Inflammatory macrophage treated with lipopolysaccharide for 1 hour (primary cell): ENCODE measurements at places on chromosomes 7 and 10.

DNA sequence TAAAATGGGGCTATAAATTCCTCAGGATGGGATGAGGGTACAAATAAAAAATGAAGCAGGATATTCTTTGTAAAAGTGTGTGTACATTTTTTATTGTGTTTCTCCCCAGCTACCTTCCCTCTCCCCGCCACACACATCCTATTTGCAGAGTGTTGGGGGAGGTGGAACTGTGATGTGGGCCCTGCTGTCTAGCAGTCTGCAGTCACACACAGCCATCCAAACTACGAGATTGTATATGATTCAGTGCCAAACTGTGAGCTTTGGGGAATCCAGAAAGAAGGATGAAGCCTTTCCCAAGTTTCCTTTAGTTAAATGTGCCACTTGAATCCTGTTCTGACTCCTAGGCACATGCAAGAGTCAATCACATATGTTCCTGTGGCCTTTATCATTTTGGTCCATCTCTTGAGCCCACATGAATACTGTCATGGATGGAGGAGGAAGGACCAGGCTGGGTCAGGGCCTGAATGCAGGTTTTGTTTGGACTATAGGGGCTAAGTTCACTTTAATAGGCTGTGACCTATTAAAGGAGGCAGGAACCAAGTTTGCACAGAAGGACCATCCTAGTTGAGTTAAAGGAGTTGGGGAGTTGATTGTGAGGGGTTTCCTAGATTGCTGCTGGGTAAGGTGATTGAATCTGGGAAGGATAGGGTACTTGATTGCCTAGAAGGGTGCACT lies 1.1 kb upstream of the SEMA4G start:
- DNase-seq, result no peak

GRCh38 chr10:93695740-93696139 lies 6.7 kb downstream of the FRA10AC1 start:
- DNase-seq, result no peak

DNA sequence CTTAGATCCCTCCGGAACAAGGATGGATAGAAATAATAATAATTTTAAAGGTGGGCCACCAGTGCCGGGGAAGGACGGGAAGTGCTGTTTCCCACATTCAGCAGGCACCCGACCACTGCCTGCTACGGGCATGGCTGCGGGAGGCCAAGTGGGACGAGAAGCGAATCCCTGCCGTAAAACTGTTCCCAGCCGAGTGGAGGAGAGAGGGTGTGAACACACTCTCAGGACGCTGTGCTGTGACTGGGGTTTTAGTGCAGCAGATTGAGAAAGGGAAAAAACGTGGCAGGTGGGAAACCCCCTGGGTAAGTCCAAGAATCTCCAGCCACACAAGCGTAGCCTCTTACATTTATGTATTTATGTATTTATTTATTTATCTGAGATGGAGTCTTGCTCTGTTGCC lies 158.8 kb downstream of the DNAJB6 start:
- no peak for DNase-seq

DNA sequence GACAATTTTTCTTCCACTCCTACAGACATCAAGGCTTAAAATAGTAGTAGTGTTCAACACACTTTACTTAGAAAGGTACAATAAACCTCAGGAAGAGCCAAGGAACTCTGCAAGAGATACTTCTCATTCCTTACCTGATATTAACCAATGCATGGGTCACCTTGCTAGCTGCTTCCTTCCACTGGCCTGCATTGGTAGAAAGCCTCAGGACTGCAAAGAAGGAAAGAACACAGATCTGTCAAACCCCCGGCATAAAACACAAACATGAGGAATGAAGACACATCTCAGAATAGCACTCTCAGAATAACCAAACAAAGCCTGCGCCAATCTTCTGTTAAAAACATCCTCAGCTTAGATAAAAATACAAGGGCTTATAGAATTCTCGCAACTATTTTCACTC lies 96.1 kb upstream of the KCNIP2 start:
- no peak for DNase-seq

- no peak for DNase-seq
These were observed 27.7 kb downstream of the CDK6 start for GRCh38 chr7:92808635-92809034.

DNA sequence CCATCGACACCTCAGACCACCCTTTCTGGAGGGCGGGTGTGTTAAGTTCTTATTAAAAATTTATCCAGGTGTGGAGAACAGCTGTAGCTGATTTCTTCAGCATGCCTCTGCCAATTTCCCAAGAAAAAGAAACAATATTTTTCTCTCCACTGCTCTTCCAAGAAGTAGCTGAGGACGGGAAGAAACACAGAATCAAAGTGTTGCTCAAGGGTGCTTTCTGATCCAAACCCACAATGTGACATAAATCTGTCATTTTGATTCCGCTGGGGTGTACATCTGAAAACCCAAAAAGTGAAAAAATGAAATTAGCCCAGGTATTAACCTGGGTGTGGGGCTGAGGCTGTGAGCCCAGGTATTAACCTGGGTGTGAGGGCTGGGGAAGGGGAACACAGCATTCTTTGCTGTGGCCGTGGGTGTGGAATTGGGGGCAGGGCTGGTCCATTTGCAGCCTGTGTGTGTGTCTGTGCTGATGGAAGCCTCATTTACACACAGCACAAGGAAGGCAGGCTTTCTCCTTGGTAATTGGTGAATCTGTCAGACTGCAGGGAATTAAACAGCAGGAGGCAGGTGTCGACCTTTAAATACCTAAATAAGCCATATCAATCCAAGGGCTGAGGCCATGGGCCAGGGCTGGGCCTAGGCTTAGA lies 48.4 kb upstream of the CCDC3 start:
- DNase-seq, result no peak

DNA sequence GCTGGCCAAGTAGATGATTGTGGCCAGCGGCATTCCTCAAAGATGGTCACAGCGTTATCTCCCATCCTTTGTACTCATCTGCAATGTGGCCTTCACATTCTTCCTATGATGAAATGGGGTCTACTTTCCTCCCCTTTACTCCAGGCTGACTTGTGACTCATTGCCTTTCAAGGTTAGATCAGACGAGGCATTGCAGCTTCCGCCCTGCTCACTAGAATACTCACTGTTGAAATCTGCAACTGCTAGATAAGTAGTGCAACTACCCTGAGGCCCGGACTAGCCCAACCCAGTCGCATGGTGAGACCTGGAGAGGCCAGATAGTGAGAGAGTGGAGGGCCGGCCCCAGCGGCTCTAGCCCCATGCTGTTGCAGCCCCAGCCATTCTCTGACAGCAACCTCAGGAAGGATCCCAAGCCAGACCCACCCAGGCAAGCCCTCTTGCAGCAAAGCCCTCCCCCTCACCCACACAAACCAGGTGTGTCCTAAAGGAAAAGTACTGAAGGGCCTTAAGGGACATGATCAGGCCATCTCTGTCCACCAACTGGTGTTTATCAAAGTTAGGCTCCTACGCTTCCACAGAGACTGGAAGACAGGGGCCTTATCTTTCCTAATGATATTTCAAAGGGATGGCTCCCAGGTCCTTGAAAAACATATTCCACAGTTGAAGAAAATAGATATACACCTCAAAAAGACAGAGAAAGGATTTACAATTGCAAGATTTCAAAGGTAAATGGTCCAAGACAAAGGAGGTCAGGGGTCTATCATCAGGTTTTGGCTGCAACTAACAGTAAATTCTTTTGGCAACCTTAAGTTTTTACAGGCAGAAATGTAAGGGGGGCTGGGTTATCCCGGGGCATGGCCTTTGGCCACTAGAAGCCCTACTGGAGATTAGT lies 107.2 kb upstream of the TRIM24 start:
- DNase-seq, result no peak

GRCh38 chr10:62858364-62858763 lies 42.2 kb upstream of the EGR2 start:
- DNase-seq, result no peak

GRCh38 chr7:54360075-54360840 lies 181.9 kb upstream of the VSTM2A start:
- no peak for DNase-seq

GRCh38 chr7:128200376-128200775 lies 40.7 kb upstream of the LEP start:
- DNase-seq, result no peak

DNA sequence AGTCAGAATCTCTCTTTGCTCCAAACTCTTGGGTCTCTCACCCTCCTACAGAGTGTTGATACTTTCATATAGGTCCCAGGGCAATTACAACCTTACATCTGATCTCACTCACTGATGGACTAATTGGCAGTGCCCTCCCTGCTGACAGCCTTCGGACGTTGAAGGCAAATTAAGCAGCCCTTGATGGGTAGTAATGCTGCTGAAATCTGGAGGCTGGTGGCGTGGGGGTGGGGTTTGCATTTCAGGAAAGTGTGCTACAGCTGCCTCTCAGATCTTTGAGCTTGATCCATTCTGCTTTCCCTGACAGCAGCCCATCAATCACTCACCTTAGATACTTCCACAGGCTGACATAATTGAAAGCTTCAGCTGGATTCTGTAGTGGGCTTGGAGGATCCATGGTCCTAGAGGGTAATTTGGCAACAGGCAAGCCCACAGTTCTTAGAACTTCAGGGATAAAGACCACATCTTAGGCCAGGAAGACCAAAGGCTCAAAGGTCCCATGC lies 349.1 kb upstream of the PODXL start:
- DNase-seq, result no peak

DNA sequence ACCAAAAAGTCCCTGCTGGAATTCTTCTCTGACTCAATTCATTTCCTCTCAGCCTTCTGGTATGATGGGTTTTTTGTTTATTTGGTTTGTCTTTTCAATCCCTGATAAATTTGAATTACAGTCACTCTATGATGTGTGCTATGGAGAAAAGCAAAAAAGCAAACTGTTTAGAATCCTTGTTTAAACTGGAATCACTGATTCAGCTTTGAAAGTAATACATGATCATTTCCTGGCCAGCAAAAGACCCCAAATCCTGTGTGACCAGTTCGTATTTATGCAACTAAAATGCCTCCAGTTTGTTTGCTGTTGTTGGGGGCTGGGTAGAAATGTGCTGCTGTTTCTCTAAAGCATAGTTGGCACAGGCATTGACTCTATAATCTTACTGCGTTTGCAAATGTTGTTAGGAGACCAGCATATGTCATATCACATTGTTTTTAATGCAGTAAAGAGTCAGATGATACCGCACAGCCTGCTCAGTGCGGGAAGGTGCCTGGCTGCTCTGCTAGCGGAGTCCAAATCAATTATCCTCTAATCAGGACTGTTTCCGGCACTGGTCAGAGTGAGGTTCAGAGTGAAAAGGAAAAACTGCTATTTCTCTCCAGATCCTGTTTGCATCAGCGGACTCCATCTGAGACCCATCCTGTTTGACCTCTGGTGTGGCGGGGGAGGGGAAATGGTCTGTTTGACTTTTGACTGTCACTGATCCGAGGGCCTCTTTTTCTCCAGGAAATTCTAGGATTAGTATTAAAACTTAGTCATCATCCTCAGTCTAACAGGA lies 40.6 kb upstream of the ADD3 start:
- DNase-seq, result no peak

DNA sequence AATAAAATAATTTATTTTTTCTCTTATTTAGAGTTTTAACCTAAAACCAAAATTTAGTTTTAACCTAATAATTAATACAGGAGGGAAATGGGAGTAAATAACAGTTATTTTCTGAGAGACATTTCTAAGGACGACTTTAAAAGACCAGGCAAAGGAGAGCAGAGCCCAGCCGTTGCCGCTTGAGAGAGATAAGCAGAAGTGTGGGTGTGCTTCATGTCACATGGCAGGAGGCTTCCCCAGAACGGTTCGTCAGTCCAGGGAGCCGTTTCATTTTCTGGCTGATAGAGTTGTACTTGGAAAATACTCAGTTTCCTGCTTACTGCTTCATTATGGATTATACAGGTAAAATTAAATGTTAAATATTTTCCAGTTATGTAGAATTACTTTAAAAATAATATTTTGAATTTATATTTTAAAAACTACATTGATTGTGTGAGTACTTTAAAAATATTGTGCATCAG lies 61.4 kb downstream of the ST7 start:
- DNase-seq, result peak; percentile 70

GRCh38 chr7:35253460-35253709 lies 515 bp downstream of the TBX20 start:
- no peak for DNase-seq

GRCh38 chr10:47114680-47115186 lies 185.3 kb upstream of the GDF10 start:
- no peak for DNase-seq

DNA sequence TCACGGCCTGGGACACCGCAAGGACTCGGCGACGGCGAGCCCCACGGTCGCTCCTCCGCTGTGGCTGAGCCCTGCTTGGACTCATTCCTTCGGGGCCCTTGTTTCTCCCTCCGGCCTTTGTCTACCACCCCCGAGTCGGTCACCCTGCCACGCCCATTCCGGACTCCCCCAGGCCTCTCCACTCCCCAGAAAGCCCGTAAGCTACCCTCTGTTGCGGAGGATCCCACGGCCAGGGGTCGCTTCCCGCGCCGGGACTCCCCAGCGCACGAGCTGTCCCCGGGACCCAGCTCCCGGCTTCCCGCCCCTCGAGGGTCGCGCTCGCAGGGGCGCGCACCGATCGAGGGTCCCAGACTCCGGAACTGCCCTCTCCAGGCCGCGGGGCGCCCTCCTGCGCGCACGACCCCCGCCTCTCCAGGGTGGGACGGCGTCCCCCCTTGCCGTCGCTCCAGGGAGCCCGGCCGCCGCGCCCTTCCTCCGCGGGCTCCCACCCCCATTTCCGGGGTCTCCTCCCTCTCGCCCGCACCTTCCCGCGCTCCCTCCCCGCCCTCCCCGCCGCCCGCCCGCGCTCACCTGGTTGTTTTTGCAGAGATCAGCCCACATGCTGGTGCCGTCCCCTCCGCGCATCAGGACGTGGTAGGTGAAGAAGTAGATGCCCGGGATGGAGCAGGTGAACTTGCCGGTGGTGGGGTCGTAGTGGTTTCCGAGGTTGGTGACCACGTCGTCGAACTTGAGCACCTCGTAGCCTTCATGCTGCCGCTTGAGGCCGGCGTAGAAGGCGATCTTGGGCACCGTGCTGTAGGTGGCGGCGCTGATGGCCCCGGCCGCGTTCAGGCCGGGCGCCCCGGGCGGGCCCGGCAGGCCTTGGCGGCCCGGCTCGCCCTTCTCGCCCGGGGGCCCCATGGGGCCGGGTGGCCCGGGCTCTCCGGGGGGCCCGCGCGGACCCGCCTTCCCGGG lies 1.5 kb downstream of the C1QL3 start:
- DNase-seq, result no peak

DNA sequence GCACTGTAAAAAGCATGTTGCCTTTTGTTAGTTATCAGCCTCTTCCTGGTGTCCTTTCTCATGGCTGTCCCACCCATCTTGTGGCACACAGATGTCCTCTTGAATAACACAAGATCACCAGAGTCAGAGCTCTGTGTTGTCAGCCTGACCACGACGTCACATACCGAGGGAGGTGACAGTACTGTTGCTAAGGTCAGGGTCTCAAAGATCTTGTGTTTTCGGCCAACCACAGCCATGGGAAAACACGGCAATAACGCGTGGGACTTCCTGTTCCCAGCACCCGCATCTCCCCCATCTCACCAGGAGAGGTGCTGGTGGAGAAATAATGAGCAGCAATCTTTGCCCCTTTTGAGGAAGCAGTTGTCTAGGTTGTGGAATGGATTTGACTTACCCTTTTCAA lies 40.4 kb downstream of the NPVF start:
- DNase-seq, result peak; percentile 6

DNA sequence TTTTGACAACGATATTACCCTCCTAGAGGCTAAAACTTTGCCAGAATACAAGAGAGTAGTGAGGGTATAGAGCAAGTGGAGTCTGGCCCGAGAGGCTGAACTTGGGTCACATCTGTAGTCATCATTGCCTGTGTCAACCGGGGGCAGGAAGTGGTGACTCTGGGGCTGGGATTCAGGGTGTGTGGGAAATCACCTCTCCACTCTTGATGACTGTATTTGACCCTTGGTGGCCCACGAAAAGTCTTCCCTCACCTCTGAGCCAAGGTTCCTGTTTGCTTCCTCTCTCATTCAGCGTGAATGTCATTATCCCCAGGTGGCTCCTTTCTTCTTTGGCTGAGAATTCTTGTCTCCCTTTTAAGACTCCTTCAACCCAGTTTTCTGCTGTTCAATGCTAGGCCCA lies 240.4 kb downstream of the ABCA13 start:
- peak; percentile 13 for DNase-seq
